ENCODE measurements at places on chromosomes 2 and 18.

GRCh38 chr2:117631152-117631945 lies 183.1 kb upstream of the DDX18 start:
- DNase-seq: no peak

- DNase-seq: no peak
Observed at GRCh38 chr2:111048856-111049768, 71.6 kb upstream of the BCL2L11 start.

- DNase-seq: no peak
Observed at GRCh38 chr2:164700390-164700789, 79.1 kb upstream of the GRB14 start.

- no peak for DNase-seq
Observed at GRCh38 chr2:126244937-126245336, 411.0 kb upstream of the GYPC start.

DNA sequence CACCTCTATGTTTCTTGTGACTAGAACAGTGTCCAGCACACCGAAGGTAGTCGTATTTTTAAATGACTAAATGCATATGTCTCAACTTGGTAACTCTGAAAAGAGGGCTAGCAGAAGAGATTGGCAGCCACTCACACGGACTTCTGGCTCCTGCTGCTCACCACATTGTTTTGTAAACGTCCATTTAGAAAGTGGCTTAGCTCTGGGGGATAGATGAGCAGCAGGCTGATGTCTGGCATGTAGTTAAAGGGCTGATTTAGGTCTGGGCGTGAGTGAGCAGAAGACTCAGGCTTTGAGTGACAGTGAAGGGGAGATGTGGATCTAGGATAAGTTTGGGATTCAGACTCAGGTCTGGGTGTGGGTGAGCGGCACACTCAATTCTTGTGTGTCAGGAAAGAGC lies 372.9 kb upstream of the HS6ST1 start:
- DNase-seq: no peak

GRCh38 chr2:128769457-128770142 lies 450.9 kb upstream of the HS6ST1 start:
- no peak for DNase-seq

DNA sequence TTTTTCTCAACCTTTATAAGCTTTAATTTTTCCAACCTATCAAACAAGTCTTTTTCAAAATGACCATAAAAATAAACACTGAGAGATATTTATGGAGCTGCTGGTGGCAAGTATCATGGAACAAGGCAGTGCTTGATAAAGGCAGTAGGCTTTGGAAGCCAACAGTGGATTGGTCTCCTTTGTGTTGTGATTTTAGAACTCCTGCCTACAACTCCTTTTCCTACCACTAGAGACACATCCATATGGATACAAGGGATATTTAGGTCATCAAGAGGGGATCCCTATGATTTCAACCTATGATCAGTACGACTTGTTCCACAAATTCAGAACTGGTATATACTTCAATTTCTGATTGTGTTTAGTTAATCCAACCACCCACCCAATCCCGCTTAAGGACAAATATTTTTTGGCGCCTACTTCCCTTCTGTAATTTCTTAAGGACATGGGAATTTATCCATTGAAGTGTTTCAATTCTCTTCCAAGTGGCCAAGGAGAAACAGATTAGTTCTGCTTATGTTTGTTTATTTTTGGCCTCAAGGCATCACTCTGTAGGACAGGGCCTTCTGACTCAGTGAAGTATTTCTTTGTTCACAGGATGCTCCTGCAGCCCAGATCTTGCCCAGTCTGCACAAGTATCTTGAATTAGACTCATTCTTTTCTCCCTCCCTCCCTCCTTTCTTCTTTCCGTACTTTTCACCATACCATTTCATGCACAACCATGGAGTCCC lies 2119.6 kb upstream of the PIK3C3 start:
- DNase-seq: no peak

GRCh38 chr2:143524559-143525401 lies 395.6 kb downstream of the ARHGAP15 start:
- DNase-seq: no peak

All from AG04450 (cell line).